Stimulated activated CD8-positive, alpha-beta memory T cell treated with anti-CD3 and anti-CD28 coated beads, Interleukin-4, amount 100 ng/mL, for 4 hours (primary cell): ENCODE measurements at places on chromosomes 16 and 17.

DNA sequence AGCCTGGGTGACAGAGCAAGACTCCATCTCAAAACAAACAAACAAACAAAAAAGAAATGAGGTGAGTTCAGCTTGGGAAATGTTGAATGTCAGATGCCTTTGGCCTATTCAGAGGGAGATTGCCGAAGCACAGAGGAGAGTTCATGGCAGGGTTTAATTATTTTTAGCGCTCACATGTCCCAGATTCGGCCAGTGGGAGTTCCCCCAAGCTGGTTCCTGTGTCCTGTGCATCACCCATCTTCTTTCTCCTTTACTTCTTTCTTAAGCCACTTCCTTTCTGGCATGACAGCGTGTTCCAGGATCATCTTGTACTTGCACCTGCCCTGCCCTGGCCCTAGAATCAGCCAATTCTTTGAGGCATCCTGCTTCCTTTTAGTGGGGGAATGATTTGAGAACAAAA, 9.2 kb downstream of the MPV17L start:
- no peak for DNase-seq

- no peak for DNase-seq
Measured at GRCh38 chr16:88355389-88356123, 27.2 kb upstream of the ZNF469 start.

GRCh38 chr16:15415511-15415985, 18.8 kb upstream of the BMERB1 start:
- DNase-seq, result no peak

DNA sequence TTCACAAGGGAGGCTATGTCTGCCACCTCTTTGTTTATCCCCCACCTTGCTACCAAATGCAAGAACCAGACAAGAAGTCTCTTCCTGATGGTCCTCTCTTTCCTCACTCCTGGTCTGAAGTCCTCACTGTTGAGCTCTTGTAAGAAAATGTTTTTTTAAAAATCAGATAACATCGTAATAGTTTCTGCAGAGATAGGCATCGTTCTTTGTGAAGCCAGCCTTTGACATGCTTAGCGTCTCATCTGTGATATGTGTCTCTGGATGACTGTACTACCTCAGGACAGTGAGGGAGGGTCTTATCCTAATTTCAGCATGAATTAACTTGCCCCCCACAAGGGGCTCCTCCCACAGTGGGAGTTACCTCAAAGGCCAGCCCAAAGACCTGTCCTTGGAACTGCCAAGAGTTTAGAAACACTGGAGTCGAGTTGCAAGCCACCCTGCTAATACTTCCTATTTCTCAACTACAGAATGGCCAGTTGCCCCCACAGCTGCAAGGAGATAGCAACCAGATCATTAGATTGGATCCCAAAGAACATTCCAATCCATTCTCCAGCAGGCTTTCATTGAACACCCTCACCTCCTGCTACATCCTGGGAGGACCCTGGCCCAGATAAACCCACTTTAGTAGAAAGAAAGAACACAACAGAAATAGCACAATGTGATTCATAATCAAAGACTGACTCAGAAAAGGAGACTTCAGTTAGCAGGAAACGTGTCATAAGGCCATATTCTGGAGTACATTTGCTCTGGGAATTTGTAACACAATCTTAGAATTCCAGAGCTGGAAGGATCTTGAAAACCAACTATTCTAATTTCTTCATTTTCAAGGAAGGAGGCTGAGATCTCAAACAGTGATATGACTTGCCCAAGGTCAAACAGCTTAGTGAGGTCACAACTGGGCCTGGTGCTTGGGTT, 151.0 kb downstream of the IRX3 start:
- DNase-seq, result no peak

DNA sequence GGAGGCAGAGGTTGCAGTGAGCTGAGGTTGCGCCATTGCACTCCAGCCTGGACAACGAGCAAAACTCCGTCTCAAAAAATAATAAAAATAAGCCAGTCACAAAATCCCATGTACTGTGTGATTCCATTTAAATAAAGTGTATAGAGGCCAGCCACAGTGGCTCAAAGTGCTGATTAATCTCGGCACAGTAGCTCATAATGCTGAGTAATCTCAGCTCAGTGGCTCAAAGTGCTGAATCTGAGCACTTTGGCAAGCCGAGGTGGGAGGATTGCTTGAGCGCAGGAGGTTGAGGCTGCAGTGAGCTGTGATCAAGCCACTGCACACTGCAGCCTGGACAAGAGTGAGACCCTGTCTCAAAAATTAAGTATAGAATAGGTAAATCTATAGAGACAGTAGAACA, 4.9 kb downstream of the TMED6 start:
- DNase-seq, result no peak

- no peak for DNase-seq
Measured at GRCh38 chr16:64498363-64498762, 623.5 kb downstream of the CDH11 start.

DNA sequence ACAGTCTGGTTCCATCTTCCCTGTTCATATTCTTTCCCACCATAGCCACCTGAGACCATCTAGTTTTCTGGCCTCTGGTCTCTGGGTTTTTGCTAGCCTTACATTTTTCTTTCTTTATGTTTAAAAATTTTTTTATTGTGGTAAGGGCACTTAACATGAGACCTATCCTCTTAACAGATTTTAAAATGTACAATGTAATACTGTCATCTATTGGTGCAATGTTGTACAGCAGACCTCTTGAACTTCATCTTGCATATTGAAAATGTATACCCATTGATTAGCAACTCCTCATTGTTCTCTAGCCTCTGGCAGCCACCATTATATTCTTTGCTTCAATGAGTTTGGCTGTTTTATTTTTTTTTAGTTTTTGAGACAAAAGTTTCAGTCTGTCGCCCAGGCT, 39.2 kb downstream of the ITGAM start:
- no peak for DNase-seq

DNA sequence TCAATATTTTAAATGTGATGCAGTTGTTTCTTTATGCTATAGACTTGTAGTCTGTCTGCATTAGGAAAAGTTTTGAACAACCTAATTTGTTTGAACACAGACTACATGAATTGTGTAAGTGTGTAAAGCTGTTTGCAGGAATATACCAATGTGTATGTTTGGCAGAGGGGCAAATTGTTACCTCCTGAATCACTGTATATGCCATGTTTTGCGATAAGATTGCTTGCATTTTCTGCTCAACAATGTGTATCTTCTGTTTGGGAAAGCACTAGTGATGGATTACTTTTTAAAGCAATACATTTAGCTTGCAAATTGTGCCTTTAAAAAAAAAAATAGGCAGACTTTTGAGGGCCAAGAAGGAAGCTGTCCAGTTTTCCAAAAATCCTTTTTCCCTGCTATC, 14.6 kb downstream of the RBBP6 start:
- no peak for DNase-seq

GRCh38 chr16:8548166-8548565, 42.1 kb downstream of the TMEM114 start:
- no peak for DNase-seq

GRCh38 chr16:73020409-73020884, 27.5 kb downstream of the ZFHX3 start:
- no peak for DNase-seq

GRCh38 chr17:78826421-78826820, 14.2 kb downstream of the USP36 start:
- DNase-seq, result no peak

DNA sequence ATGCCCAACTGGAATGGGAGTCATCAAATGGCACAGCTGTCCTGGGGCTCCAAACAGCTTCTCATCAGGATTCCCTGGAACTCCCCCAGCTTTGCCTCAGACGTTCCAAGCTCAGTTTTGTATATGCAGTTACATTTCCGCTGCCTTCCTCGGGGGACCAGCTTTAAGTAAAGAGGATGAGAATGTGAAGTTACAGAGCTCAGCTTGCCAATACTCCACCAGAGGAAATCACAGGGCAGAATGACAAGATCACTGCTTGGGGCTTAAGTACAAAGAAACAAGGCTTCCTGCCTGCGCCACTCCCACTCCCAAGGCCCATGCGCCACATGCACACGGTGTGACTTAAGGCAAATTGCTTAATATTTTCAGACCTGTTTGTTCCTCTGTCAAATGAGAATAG, 272.4 kb upstream of the CDH11 start:
- no peak for DNase-seq

DNA sequence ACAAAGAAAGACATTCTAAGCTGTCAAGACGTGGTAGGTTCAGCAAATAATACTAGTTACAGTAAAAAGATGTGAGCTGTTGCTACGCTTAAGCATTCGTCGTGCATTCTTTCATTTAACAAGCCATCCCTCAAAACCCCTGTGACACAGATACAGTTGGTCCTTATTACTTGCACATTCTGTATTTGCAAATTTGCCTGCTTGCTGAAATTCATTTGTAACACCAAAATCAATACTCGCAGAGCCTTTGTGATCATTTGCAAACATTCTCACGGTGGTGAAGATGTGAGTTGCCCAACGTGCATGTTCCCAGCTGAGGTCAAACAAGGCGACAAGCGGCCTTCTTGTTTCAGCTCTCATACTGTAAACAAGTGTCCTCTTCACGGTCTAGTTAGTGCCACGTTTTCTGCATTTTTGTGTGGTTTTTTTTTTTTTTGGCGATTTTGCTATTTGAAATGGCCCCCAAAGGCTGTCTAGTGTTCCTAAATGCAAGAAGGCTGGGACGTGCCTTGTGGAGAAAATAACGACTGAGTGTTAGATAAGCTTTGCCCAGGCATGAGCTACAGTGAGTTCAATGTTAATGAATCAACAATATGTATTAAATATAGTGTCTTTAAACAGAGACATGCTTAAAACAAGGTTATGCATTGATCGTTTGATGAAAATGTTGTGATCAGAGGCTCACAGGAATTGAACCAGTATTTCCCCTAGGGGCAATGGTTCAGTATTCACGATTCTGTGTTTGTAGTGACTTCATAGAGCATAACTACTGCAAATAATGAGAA, 84.1 kb downstream of the RAB11FIP4 start:
- DNase-seq, result no peak

- DNase-seq, result no peak
Measured at GRCh38 chr17:72806011-72806410, 286.5 kb downstream of the SLC39A11 start.

- DNase-seq, result no peak
Measured at GRCh38 chr16:6492742-6493141, 839.9 kb upstream of the RBFOX1 start.

DNA sequence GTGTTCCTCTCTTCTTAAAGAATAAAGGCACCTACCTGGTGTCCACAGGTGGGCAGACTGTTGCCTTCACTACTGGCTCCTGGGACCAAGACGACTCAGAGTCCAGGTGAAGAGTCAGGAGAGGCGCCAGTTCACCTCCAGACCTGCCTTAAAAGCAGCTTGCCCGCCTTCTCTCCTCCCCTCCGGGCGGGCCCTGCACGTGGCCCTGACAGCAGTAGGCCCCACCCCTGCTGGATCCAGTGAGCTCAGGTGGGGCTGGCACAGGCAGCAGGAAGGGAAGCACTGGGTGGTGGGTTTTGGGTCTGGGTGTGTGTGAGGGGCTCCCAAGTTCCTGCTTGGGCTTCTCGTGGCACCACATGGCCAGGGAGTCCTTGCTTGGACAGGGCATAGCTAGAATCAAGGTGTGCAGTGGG, at the start of gene TNS4:
Gene TNS4 (minus strand): TSS at position 125 of the 413 bp plus-strand sequence. CDS start 5,198 bp downstream, outside the sequence.
- no peak for DNase-seq

DNA sequence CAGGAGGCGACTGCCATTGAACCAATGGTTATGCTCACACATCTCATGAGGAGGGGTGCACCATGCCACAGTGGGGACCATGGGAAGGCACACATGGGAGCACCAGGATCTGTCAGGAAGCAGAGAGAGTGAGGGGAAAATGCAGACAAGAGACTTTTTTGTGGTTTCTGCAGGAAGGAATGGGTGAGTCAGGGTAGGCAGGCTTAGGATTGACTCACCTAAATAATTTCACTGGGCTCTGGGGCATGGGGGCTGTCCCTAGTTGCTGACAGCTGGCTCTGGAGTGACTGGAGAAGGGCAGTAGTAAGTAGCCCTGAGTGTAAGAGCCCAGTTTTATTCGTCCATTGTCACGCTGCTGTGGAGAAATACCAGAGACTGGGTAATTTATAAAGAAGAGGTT, 202.4 kb downstream of the AXIN2 start:
- no peak for DNase-seq

DNA sequence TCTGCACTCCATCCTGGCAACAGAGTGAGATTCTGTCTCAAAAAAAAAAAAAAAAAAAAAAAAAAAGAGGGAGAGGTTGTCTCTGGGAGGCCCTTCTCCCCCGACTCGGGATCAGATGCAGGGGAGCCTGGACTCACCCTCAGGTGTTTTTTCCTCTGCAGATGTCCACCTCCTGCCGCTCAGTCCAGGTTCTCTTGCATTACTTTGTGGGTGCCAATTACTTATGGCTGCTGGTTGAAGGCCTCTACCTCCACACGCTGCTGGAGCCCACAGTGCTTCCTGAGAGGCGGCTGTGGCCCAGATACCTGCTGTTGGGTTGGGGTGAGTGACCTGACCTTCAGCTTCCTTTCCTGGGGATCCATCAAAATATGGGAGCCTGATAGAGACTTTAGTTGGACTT, 34.1 kb downstream of the GLP2R start:
- no peak for DNase-seq

GRCh38 chr17:67415291-67415690, 38.2 kb downstream of the PITPNC1 start:
- DNase-seq, result no peak

GRCh38 chr17:18328643-18329204, 13.6 kb downstream of the SMCR8 start:
- DNase-seq, result no peak

- DNase-seq, result no peak
Measured at GRCh38 chr17:49565948-49566491, 9.7 kb upstream of the NXPH3 start.

GRCh38 chr16:1606774-1607173, 5.1 kb downstream of the IFT140 start:
- no peak for DNase-seq

GRCh38 chr16:11757671-11758545, 15.3 kb upstream of the TXNDC11 start:
- no peak for DNase-seq

DNA sequence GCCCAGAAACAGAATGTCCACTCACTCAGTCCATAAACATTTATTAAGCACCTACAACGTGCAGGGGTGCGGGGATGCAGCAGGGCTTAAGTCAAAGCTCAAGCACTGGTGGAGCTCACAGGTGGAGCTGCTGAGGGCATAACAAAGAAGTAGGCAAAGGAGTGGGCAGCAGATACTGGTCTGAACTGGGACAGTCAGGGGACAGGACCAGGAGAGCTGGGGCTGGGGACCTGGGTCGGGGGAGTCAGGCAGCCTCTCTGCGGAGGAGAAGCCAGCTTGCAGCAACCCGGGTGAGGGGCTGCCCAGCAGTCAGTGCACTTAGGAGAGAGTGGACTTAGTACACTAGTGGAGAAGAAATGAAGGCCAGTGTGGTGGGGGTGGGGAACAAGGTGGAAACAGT, 10.0 kb upstream of the TNFRSF13B start:
- no peak for DNase-seq

DNA sequence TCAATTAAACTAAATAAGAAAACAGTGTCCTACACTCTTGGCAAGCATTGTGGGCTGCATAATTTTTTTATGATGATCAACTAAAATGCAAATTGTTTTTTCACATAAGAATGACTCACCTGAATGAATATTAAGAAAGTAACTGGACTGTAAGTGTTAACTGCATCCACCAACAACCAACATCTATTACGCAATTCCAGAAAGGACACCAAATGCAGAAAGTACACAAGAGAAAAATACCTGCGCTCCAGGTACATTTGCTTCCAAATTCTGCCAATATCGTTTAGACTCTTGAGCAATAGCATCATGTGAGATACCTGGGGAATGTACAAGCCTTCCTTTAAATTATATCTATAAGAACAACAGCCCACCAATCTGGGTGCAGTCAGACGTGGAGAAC, 19.8 kb upstream of the TXNDC11 start:
- DNase-seq, result no peak
